Posterior cingulate gyrus (tissue), 11 donors: ENCODE measurements at places on chromosomes 12 and 14.

DNA sequence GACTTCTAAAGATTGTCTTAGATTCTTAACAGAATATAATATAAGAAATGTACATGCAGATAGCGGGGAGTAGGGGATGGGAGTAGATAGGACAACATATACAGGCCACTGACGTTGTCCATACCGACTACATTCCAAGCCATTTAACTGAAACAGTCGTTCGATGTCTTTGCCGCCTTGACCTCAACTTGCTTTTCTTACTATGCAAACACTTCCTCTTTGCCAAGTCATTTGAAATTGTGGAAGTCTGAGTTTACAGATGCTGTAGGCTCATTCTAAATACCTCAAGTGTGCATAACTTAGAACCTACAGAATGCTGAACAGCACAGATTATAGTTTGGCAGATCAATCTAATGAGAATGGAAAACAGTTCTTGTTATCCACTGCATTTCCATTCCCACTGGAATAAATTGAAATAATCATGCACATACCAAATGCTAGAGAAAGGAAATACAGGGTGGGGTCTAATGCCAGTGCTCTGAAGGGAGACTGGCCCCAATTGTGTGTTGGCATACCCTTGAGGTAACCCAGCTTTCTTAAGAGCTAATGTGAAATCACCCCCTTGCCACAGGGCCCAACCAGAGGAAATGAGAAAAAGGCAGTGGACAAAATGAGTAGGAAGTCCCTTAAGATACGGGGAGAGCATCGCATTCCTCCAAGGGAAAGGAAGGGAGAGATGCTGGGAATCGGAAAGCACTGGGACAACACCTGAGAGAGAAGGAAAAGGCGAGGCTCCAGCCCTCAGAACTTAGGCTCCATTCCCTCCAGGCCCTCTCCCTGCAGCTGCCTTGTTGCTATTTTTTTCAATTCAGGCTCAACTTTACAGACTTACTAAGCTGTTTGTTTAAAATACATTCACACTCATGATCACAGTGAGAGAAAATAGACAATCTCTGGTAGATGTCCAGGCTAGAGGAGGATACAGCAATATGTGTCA is 380.9 kb upstream of the TMTC1 start:
- DNase-seq = no peak

DNA sequence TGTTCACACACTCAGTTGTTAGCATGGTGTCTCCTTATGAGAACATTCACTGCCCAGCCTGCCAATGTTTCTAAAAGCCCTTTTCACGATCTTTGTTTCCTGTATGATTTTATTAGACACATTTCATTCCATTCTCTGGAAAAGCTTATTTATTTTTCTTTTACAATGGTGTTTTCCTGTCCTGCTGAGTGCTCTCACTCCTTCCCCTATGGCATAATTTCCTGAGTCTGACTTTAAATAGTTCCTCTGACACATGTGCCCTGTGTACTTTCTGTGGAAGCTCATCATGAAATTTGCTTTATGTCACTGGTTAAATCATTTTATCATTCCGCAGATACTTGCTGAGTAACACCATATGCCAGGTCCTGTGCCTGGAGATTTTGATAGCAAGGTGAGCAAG is 612.0 kb downstream of the FLRT2 start:
- no peak for DNase-seq

- DNase-seq = no peak
Observed at GRCh38 chr14:75156901-75157300, 19.5 kb downstream of the TMED10 start.

DNA sequence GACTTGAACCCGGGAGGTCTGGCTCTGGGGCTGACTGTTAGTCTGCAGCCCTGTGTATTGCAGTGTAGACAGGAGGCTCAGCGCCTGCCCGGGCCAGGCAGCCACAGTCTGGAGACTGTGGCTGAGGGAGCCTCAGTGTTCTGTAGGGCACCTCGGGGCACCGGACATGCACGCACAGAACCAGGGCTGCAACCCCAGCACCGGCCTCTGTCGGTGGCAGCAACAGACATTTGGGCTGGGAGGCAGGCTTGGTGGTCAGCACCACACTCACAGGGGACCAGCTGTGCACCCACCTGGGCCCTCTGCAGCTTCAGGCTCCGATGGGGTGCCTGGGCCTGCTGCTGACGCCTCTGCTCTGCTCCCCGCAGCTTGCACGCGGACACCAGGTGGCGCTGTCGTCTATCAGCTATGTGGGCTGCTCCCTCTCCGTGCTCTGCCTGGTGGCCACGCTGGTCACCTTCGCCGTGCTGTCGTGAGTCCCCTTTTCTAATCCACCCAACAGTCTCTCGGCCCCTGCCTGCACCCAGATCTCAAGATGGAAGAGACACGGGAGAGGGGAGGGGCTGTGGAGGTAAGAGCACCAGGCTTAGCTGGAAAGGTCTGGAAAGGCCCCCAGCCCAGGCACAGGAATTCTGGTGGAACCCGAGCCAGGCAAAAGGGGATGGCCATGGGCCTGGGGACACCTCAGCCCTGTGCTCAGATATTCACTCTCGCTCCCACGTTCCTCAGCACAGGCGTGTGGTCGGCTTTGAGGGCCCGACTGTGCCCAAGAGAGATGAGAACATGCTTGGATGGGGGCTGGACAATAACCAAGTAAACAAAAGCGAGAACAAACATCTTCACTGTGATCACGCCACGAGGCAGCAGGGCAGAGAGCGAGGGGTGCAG is 151.0 kb downstream of the ADGRD1 start:
- peak; percentile 97 for DNase-seq

DNA sequence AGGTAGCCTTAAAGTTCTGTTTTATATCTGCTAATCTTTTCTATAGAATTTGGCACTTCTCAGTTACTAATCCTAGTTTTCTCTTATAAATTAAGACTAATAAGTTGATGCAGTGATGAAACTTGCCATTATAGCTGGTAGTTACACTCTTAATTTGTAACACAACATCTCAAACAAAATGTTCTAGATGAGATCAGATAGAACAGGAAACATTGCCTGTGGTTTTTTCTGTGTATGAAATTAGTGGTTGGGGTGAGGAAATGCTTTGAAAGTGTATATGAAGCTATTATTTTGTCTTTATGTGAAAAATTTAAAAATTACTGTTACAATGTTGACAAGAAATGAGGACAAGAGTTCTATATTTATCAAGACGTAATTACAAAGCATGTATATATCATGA is 91.9 kb downstream of the PCNX1 start:
- DNase-seq = no peak

DNA sequence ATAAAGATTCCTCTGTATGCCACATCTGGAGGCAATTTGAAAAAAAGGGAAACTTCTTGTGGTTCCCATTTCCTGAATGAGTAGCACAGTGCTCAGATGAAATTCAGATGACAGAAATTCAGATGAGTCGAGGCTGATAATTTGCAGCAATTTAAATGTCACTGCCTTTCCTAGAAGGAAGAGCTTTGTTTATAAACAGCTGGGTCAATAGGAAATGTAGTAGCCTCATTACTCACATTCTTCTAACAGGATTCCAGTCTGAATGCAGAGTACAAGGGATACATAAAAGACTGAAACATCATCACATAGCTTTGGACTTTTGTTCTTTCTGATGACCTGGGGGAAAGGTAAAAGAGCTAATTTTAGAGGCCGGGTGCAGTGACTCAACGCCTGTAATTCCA is 11.3 kb upstream of the DACT1 start:
- DNase-seq = no peak

DNA sequence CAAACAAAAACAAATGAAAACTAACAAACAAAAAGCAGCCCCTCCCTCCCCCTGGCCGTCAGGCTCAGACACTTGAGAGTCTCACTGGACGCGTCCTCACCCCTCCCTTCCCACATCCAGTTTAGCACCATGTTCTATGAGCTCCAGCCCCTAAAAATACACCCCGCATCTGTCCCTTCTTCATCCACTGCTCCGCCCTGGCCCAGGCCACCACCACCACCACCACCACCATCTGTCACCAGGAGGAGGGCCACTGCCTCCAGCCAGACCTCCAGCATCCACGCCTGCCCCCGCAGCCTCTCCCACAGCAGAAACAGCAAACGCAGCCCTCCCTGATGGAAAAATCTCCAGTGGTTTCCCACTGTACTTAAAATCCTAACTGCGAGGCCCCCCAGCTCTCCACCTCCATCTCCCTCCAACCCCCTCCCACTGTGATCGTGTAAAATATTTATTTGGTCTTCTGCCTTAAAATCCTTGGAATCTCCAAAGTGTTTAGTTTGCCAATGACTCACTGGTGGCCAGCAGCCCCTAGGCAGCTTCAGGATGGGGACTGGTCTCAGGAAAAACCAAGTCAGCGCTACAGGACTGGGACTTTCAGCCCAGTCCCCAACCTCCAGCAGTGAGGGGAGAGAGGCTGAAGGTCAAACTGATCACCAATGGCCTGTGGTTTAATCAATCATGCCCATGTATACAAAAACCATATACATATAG is 95.1 kb downstream of the SCARB1 start:
- no peak for DNase-seq
